ENCODE measurements at places on chromosomes 12 and 14.
A peak's percentile ranks its signal among the peaks of the same experiment; 100 is the strongest.

- DNase-seq: peak; percentile 80
Observed at GRCh38 chr14:90760591-90761316, 55.5 kb downstream of the TTC7B start.

DNA sequence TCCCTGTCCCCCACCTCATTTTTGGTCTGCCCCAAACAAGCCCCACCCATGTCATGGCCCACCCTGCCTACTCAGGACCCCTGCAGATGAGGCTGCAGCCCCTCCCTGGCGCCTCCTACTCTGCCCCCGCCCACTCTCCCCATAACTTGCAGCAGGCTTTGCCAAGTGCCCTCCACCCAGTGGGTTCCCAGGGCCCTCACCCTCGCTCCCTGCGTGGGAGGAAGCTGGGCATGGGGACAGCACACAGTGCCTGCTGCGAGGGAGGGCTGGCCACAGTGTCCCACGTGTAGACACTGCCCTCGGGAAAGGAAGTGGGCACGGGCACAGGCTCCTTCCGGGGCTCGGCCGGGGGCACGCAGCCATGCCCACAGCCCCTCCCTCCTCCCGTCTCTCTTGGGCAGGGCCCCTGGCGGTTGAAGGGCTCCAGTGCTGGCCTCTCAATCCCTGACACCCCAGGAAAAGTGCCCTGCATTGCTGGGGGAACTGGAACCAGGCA, 9.4 kb downstream of the AKT1 start:
- no peak for DNase-seq

GRCh38 chr14:22410497-22410896, 178.5 kb downstream of the DAD1 start:
- no peak for DNase-seq

DNA sequence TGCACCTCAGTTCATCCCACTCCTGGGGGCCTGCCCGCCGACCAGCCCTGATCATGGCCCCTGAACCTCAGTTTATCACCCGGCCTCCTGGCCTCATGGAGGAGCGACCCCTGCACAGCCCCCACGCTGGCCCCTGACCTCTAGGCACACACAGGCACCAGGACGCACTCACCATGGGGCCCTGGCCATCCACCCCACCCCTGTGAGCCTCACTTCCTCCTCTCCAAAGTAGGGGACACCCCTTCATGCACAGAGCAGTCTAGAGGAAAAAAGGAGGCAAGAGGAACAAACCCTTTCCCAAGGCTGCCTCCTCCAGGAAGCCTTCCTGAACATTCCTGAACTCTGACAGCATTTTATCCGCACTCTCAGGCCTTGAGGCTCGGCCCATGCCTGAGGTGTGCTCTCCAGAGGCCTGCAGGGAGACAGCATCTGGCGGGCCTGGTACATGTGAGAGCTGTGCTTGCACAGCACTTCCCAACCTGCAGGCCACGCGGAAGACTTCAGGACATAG, 39.4 kb downstream of the CCNK start:
- no peak for DNase-seq

GRCh38 chr14:70378696-70379095, 19.2 kb upstream of the COX16 start:
- no peak for DNase-seq

- no peak for DNase-seq
Observed at GRCh38 chr14:104746071-104746545, 6.8 kb upstream of the SIVA1 start.

DNA sequence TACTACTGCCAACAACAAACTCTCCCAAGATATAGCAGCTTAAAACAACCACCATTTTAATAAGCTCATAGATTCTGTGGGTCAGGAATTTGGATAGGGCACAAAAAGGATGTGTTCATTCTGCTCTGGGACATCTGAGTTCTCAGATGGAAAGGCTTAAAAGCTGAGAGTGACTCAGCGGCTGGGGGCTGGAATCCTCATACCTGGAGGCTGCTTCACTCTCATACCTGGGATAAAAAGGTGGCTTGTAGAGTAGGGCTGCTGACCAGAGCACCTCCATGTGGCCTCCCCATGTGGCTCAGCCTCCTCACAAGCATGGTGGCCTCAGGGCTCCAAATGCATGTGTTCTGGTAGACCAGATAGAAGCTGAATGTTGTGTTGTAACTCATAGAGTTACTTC, 20.2 kb upstream of the PELI2 start:
- DNase-seq: no peak

GRCh38 chr12:93766796-93767523, 89.8 kb downstream of the CRADD start:
- DNase-seq: no peak

DNA sequence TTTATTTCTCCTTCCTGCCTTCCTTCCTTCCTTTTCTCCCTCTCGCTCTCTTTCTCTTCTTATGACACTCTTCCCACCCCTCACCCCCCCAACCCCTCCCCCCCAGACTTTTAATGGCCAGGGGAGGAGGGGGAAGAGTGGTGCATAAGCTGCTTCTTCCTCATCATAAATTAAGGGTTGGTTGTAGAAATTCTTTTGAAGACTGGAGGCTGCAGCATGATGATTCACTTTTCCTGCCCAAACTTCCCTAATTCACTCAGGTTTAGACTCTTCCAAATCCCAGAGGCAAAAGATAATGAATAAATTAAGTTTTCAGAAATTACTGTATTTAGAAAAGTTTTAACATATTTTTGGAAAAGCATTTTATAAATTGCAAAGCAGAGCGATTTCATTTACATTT, 58.2 kb downstream of the GRIP1 start:
- no peak for DNase-seq

GRCh38 chr12:44584625-44585024, 291.5 kb downstream of the NELL2 start:
- no peak for DNase-seq

- no peak for DNase-seq
Observed at GRCh38 chr12:6180268-6181051, 19.7 kb upstream of the CD9 start.

GRCh38 chr14:95062946-95063345, 94.4 kb downstream of the DICER1 start:
- DNase-seq: no peak

DNA sequence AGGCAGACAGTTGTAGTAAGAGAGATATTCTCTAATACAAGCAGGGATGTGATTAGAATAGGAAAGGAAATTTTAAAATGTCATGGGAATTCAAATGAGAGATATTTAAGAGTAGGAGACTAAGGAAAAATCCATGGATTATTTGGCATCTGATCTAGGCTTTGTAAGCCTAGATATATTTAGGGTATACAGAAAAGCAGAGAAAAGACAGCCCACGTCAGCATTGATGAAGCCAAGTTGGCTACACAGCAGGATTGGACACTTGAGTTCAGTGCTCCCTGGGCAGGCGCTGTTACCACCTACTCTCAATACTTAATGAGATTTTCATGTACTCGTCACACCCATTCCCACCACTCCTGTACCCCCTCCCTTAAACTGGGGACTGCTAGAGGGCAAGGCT, 1.7 kb upstream of the KCNJ8 start:
- no peak for DNase-seq

- DNase-seq: no peak
Observed at GRCh38 chr14:23173031-23173430, 10.4 kb downstream of the SLC7A8 start.

- DNase-seq: no peak
Observed at GRCh38 chr12:19058235-19059021, 71.1 kb upstream of the PLEKHA5 start.

DNA sequence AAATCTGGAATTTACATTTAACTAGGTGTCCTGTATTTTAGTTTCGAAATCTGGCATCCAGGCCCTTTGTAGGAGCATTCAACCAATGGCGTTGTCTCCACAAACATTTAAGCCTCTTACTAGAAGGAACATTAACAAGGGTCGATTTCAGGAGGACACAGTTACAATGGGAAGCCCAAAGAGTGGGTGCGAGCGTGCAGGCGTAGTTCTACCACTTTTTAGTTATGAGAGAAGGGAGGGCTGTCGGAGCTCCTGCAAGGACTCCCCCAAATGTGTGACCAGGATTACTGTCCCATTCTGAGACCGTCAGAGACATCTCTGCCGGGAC, 365 bp upstream of the ABHD4 start:
- DNase-seq: no peak

- no peak for DNase-seq
Observed at GRCh38 chr14:24556756-24557155, 19.3 kb downstream of the CTSG start.

GRCh38 chr14:102262929-102263462, 42.0 kb downstream of the MOK start:
- peak; percentile 41 for DNase-seq

DNA sequence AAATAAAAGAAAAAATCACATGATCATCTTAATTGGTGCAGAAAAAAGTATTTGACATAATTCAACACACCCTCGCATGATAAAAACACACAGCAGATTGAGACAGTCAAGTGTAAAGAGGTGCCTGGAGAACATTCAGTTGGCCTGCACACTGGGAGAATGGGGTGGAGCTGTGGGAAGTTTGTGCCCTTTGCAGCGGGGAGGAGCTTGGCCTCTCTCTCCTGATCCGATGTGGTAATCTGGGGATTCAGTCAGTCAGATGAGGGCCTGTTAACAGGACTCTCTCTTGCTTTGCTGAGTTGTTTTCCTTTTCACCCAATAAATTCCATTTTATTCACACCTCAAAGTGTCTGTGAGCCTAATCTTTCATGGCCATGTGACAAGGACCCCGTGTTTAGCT, 5.9 kb downstream of the SERPINA6 start:
- DNase-seq: no peak

GRCh38 chr14:105154476-105154871, 14.1 kb downstream of the JAG2 start:
- DNase-seq: no peak

GRCh38 chr12:95908573-95908972, 33.8 kb downstream of the CCDC38 start:
- no peak for DNase-seq

DNA sequence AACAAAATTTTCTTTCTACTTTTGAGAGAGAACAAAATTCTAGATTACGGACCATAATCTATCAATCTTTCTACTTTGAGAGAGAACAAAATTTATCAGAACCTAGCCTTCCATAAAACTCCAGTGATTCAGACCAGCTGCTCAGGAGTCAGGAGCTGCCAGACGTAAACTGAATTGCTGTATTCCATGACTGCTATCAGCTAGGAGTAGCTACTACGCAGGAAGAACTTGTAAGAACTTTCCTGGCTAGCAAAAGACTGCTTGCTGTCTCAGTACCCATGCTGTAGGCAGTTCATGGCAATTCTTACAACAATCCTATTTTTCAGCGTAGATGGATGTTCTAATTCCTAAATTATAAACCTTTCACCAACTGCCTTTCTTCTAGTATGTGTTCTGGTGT, 73.3 kb downstream of the MED13L start:
- no peak for DNase-seq

DNA sequence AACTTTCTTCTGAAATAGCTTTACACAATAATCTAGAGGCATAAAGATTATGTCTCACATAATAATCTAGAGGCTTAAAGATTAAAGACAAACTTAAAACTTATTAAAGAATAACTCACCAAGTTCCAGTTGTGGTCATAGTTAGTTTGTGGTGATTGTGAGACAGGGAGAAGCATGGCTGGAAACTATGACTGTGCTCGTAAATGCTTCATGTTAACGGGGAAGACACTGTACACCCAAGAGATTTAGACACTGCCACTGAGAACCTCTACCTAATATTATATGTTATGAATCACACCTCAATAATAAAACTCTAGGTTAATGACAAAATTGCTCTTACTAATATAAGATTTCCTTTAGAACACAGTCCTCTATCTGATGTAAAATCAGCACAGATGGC, 541.6 kb downstream of the TMEM121 start:
- DNase-seq: no peak

DNA sequence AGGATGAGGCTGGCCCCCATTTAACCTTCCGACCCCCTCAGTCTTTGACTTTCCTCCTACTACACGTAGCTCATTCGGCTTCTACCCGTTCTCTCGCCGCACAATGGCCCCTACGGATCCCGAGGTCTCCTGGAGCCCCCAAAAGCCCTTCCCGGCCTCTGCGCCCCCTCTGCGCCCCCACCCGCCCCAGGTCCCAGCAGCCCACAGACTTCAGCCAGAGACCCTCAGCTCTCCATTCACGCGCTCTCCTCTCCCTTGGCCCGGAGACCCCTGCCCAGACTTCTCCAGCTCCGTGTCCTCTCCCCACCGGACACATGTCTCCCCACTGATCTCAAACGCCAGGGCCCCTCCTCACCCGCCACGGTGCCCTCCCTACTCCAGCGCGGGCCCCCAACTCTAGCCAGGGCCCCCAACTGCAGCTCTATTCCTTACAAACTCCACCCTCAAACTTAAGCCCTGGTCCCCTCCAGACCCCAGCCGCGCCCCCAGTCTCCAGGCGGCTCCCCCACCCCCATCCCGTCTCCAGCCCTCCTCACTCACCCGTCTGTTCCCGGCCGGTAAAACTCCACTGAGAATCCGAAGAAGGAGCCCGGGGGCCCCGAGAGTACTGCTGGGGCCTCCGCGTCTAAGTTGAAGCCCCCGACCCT, 502 bp downstream of the ITGA5 start:
- DNase-seq: no peak

DNA sequence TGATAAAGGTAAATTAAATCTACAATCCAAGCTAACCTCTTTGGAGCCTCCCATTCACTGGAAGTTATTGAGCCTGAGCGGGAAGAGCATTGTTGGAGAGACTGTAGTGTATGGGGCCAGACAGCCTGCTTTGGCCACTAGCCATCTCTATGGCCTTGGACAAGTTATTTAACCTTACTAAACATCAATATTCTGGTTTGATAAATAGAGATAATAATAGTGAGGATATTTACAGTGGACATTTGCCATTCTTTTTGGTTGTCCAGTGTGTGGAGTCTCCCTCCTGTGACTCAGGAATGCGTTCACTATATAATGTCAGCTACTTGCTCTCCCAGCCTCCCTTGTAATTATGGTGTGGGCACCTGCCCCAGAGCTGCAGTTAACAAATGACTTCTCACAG, 216.1 kb downstream of the SLC38A4 start:
- DNase-seq: no peak

- peak; percentile 97 for DNase-seq
Observed at GRCh38 chr12:57454566-57455373, at the start of gene INHBE. INHBE (plus strand) TSS chr12:57455307; CDS start chr12:57455537, 230 bp downstream.

DNA sequence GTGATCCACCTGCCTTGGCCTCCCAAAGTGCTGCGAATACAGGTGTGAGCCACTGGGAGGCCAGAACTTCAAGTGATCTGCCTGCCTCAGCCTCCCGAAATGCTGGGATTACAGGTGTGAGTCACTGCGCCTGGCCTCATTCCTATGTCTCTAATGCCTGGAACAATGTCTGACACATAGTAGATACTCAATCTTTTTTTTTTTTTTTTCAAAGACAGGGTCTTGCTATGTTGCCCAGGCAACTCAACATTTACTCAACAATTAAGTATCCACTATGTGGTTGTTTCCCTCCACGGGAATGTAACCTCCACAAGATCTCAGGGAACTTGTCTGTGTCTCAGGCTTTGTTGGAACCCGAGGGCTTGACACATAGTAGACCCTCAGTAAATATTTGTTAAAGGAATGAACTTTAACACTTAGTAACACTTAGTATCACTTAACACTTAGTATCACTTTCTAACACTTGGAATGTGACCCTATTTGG, 3.0 kb upstream of the TMEM120B start:
- DNase-seq: no peak

Measured in NCI-H524 (cell line).